Omental fat pad (tissue), 4 donors: ENCODE measurements at places on chromosomes 2 and 18. TPM values are rescaled to one million over a fixed set of nuclear protein-coding genes. Genes with fewer than 3 reads are reported as not detected.

FBXO48 gene
- 1.3 TPM for total RNA-seq

HTR2B gene
- 1.5 TPM for total RNA-seq

ACTG2 gene
- total RNA-seq: 3.7 TPM

SLC9A4 gene
- not detected for total RNA-seq

CCDC150 gene
- total RNA-seq: 1.4 TPM

PAPOLG gene
- total RNA-seq: 14.4 TPM

NCL gene
- total RNA-seq: 261 TPM

C2orf78 gene
- not detected for total RNA-seq

DNA sequence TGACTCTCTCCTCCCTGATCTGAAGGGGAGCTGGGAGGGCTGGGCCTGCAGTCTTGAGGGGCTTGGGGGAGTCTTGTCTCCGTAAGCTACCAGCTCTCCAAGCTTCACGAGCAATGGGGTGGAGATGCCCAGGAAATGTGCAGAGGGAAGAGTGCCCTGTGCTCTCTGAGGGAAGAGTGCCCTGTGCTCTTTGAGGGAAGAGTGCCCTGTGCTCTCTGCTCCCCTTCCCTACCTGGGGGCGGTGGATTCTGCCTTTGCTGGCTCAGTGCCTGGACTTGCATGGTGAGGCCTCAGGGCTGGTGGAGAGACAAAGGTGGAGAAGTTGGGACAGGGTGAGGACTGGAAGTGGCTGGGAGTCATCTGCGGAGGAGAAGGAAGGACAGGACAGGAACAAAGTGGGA lies 72.7 kb downstream of the TWIST2 start:
- DNase-seq: no peak

GRCh38 chr2:173386738-173387065 lies 32.0 kb downstream of the CDCA7 start:
- no peak for DNase-seq

DNA sequence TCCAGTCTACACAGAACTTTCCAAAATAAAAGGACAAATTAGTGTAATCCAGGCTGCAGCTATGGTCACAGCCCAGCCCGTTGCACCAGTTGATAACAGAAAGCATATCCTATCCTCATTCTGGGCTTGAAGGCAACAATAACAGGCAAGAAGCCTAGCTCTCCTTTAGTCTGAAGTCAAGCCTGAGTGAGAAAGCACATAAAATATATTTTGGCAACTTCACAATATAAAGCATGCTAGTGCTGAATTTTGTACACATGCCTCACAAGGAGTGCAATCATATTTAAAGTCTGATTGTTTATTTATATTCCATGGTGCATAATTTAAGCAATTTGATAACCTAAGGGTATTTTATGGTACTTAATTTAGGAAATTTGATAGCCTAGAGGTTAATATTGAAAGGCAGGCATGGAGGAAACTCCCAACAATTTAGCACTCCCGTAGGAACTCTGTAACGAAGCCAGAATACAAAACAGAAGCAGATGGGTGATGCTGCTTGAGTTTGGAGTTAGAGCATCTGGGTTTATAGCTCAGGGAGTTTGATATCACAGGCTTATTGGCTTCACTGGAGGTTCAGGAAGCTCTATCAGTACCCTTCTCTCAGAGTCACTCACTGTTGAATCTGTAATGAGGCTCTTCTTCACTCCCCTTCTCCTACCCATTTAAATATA lies 1199.1 kb upstream of the GYPC start:
- DNase-seq: no peak

- no peak for DNase-seq
Measured at GRCh38 chr2:29628862-29629261, 292.5 kb downstream of the ALK start.

- DNase-seq: no peak
Measured at GRCh38 chr18:55539240-55539639, 48.8 kb downstream of the TCF4 start.

GRCh38 chr2:63817382-63817781 lies 24.3 kb upstream of the UGP2 start:
- no peak for DNase-seq

GRCh38 chr2:46225150-46225625 lies 72.0 kb upstream of the EPAS1 start:
- no peak for DNase-seq

- DNase-seq: no peak
Measured at GRCh38 chr2:437756-438393, 150.0 kb upstream of the ALKAL2 start.

DNA sequence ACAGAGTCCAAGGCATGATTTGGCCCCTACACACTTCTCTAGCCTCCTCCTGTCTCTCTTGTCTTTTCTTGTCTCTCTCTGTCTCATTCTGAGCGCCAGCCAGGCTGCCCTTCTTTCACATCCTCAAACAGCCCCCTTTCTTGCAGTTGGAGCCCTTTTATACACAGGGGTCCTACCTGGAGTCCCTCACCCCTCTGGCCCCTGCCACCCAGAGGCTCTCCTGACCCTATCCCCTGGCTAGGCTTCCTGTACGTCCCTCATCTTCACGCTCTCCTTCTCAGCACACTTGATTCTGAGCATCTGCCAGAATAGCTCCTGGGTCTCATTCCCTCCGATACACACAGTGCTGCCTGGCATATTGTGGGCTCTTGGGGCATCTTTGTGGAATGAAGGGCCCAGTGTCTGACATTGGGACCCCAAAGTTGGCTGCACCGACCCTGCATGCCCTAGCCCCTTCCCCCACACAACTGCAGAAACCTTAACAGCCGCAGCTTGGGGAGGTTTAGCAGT lies 261.9 kb downstream of the DYSF start:
- no peak for DNase-seq

- DNase-seq: no peak
Measured at GRCh38 chr18:8301427-8302172, 307.6 kb upstream of the RAB12 start.

- no peak for DNase-seq
Measured at GRCh38 chr2:54052825-54053718, 62.3 kb upstream of the ACYP2 start.

DNA sequence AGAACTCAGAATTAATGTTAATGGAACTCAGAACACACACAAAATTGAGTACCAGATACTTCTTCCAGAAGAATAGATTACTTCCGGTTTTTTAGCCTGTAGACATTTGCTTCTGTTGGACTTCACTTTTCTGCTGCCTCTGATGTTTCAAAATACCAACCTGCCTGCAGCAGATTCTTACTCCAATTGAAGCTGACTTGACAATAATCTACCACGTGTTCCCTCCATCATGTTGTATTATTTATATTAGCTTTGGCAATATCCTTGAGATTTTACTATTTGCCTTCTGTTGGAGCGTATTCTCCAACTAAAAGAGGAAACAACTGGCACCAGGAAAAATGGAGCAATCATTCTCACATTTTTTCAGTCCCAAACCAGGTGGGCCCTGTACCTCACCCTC lies 3.1 kb upstream of the GORASP2 start:
- no peak for DNase-seq

DNA sequence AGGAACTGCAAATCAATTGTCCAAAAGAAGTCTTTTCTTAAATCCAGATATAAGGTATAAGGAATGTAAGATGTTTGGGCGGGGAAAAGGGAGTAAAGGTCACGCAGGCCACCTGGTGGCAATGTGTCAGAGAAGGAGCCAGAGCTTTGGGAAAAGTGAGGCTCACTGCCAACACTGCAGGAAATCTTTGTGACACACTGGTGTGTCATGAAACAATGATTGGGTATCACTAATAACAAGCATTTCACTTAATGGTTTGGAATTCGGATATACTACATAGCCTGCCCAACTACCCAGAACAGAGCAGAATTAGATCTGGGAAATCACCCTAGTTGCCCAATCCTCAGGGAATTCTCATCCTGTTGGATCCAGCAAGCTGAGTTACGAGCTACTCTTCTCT lies 61.0 kb downstream of the RBMS1 start:
- DNase-seq: no peak
